ENCODE measurements at places on chromosomes 6 and 20. TPM values are rescaled to one million over a fixed set of nuclear protein-coding genes. Genes with fewer than 3 reads are reported as not detected.

GRCh38 chr6:152087096-152087495, 279.6 kb downstream of the ESR1 start:
- DNase-seq = no peak

DNA sequence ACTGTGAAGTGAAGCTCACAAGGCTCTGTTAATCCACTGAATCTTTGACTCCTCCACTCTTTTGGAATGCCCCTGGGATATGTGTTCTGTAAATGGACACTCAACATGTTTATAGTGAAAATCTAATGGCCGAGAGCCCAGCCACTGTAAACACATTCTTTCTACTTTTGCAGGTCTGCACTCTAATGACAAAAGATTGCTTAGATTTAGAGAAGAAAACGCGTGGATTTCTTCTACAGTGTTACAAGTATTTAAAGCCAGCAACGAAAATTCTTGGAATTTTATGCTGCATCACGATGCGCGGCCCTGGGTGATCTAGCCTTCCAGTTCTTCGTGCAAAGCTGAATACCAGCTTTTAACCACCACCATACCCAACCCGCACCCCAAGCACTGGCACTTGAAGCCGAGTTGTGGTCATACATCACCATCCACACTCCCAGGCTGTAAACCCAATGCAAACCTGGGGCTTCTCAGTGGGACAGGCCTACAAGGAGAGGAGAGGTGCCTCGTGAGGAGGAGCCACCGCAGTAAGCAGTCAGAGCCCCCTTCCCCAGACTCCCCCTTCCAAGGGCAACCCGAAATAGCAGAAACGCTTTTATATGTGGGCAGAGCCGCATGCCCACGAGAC, 3.7 kb upstream of the FOXO3 start:
- no peak for DNase-seq

DNA sequence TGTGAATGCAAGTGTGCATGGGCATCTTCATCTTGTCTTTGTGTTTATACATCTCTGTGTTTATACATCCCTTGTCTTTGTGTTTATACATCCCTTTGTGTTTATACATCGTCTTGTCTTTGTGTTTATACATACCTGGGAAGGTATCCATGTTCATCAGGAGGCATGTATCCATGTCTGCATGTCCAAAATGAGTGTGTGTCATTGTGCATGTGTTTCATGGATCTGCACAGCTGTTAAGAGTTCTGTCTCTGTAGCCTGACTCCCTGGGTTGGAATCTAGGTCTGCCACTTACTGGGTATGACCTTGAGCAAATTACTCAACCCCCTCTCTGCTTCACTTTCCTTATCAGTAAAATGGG, 50.1 kb upstream of the SIRPA start:
- no peak for DNase-seq

DNA sequence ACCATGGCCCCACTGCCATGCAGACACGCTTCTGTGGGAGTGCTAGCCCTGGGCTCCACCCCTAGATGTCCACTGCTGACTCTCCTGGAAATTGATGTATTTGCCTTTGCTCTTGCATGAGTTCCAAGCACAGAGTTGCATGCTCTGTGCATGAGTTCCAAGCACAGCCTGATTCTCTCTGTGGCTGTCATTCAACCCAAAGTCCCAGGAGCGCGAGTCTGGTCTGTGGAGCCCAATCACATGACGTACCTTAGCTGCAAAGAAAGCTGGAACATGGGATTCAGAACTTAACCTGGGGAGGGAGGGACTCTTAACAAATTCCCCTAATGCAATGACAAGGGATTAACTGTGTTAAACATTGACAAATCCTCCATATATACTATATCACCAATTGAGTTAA, 114.3 kb upstream of the SLC24A3 start:
- no peak for DNase-seq

Gene CST7
- total RNA-seq = 127 TPM

Gene ELMO2
- 79.7 TPM for total RNA-seq

DNA sequence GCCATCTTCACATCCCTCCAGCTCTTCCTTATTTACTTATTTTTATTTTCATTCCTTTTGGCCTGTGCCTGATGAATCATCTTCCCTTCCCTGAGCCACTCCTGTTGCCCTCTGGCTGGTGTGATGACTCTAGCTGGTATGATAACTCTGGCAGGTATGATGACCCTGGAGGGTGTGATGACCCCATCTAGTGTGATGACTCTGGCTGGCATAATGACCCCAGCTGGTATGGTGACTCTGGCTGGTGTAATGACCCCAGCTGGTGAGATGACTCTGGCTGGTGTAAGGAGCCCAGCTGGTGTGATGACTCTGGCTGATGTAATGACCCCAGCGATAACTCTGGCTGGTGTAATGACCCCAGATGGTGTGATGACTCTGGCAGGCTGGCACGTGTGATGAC, 426.8 kb downstream of the QKI start:
- DNase-seq = no peak

DNA sequence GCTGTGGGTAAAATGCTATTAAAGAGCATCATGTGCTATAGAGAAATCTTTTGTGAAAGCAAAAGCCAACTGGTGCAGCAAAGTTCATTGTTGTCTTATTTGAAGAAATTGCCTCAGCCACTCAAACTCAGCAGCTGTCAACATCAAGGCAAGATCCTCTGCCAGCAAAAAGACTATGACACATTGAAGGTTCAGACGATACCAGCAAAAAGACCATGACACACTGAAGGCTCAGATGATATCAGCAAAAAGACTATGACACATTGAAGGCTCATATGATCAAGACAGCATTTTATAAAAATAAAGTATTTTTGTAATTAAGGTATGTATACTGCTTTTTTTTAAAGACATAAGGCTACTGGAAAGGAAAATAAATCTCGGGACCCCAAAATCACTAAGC, 118.4 kb upstream of the RUNX2 start:
- no peak for DNase-seq

GRCh38 chr20:47334022-47334551, 22.4 kb downstream of the ZMYND8 start:
- DNase-seq = no peak

DNA sequence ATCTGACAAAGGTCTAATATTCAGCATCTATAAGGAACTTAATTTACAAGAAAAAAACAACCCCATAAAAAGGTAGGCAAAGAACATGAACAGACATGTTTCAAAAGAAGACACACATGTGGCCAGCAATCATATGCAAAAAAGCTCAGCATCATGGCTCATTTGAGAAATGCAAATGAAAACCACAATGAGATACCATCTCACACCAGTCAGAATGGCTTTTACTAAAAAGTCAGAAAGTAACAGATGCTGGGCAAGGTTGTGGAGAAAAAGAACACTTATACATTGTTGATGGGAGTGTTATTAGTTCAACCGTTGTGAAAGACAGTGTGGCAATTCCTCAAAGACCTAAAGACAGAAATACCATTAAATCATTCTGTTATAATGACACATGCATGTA, 289.9 kb upstream of the MMS22L start:
- no peak for DNase-seq

DNA sequence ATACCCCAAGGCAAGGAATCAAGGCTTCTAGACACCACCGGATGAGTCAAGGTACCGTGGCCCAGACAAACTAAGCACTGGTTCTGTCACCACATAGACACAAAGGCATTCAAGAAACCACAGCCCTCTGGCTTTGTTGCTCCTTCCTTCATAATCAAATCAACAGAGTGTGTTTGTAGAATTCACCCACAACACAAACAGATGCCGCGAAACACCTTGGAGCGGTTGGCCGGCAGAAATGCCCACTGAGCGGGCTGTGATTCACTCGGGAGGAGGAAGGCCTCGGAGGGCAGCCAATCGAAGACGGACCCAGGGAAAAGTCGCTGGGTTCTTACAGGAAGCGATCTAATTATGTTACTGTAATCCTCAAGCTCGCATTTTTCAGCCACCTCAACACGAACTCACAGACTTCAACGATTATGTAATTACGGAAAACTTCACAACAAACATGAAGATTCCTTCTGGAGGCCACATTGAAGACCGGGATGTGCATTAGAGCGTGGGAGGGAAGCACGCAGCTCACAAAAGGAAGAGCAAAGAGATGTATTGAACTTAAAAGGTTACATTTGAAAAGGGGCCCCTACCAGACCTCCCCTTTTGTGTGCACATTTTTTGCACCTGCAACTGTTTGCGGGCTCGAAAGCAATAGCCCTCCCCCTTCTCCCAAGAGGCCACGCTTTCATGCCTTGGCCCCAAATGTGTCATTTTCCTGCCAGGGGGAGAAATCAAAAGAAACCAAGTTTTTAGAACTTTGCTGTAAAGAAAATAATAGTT, 184.7 kb upstream of the PREP start:
- peak; percentile 19 for DNase-seq

GRCh38 chr20:38239441-38239840, 21.1 kb downstream of the KIAA1755 start:
- no peak for DNase-seq

Gene PRKN
- total RNA-seq = not detected

Gene GJA1
- not detected for total RNA-seq

DNA sequence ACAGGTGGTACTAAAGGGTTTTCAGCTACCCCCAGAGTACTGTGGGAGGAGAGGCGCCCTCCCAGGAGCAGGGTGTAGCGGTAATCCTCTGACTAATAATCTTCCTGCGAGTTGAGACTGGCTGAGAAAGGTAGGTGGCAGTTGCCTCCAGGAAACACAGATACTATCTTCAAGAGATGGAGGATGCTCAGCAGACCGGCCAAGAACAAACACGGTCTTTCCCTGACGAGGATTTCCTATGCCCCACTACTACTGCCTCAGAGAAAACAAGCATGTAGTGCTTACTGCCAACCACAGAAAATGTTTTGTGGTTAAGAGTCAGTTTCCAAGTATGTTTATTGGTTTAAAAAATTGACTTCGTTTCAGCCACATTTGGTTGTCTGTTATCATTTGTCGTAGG, 26.8 kb downstream of the C6orf89 start:
- DNase-seq = peak; percentile 72

Gene ABHD16A
- 46.5 TPM for total RNA-seq

Gene MATN4
- 2.1 TPM for total RNA-seq

GRCh38 chr6:77678048-77678447, 25.2 kb downstream of the MEI4 start:
- DNase-seq = no peak

Gene NDUFAF4
- total RNA-seq = 74.1 TPM

DNA sequence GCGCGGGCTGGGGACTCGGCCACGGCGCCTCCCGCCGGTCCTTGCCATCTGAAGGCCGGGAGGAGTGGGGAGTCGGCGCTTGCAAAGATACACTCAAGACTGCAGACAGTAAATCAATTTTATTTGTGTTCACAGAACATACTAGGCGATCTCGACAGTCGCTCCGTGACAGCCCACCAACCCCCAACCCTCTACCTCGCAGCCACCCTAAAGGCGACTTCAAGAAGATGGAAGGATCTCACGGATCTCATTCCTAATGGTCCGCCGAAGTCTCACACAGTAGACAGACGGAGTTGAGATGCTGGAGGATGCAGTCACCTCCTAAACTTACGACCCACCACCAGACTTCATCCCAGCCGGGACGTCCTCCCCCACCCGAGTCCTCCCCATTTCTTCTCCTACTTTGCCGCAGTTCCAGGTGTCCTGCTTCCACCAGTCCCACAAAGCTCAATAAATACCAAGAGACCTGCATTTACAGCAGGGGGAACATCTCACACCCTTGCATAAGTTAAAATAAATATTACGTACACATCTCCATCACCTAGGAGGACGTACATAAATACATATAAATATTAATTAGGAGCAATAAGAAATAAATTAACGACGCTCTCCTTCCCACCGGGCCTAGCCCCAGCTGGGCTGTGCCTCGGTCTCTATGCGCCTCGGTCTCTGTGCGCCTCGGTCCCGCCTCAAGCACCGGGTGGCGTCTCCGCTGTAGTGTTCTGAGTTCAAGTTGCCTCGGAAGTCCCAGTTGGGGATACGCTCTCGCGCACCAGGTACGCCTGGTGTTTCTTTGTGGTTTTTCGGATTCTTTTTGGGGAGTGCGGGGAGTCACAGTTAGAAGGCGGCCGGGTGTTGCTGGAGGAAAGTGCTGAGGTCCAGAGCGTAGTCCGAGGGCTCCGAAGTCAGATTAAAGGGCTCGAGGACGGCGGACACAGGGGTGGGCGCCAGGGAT, 889 bp upstream of the FLOT1 start:
- peak; percentile 37 for DNase-seq

DNA sequence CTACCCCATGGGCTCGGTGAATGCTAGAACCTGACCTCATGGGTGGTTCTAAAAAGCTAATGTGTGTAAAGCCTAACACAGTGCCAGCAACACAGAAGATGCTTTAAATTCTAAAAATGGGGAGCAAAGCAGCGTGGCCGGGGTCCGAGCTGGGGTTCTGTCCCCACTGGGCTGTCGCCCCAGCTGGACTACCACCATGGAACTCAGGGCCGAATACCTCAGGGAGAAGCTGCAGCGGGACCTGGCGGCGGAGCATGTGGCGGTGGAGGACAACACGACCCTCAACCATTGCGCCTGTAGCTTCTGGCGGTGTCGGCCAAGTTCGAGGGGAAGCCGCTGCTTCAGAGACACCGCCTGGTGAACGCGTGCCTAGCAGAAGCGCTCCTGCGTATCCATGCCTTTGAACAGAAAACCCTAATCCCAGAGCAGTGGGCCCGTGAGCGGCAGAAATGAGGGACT, 8.4 kb downstream of the SOX4 start:
- no peak for DNase-seq

Gene OTOR
- not detected for total RNA-seq

Gene GMPR
- total RNA-seq = 1.2 TPM

Gene CLPSL1
- not detected for total RNA-seq

DNA sequence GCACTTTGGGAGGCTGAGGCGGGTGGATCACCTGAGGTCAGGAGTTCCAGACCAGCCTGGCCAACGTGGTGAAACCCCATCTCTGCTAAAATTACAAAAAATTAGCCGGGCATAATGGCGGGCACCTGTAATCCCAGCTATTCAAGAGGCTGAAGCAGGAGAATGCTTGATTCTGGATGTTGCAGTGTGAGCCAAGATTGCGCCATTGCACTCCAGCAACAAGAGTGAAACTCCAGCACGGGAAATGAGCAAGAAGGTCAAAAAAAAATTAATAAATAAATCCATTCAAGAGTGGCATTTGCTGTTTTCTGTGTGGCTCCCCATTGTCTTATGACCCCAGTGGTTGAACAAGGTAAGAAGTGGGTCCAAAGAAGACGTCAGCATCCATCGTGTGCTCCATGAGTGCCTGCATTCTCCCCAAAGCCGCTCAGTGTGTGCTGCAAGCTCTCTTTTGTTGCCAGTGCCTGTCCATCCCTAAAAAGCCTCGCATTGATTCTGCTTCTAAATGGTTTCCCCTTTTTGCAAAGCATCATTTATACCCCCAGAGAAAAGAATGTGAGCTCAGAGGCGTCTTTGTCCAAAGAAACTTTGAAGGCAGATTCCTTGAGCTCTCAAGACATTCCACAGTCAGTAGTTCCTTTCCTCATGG, 38.8 kb upstream of the MAP3K4 start:
- DNase-seq = no peak

GRCh38 chr6:34466242-34467185, 638 bp downstream of the PACSIN1 start:
- no peak for DNase-seq

All from activated T-helper 1 cell treated with anti-CD3 and anti-CD28 coated beads, Interleukin-12 subunit alpha, Interleukin-12 subunit beta, Interleukin-2, Interleukin-4 antibody, amounts not matched to agents 30 ng/mL and 10 ng/mL and 1 ng/mL, durations not matched to agents 14 hours and 24 hours and 36 hours (primary cell).